Activated CD8-positive, alpha-beta memory T cell treated with anti-CD3 and anti-CD28 coated beads for 4 hours (primary cell): ENCODE measurements at places on chromosomes 13 and 19.

- DNase-seq = no peak
Measured at GRCh38 chr13:32246468-32246867, 68.7 kb downstream of the ZAR1L start.

DNA sequence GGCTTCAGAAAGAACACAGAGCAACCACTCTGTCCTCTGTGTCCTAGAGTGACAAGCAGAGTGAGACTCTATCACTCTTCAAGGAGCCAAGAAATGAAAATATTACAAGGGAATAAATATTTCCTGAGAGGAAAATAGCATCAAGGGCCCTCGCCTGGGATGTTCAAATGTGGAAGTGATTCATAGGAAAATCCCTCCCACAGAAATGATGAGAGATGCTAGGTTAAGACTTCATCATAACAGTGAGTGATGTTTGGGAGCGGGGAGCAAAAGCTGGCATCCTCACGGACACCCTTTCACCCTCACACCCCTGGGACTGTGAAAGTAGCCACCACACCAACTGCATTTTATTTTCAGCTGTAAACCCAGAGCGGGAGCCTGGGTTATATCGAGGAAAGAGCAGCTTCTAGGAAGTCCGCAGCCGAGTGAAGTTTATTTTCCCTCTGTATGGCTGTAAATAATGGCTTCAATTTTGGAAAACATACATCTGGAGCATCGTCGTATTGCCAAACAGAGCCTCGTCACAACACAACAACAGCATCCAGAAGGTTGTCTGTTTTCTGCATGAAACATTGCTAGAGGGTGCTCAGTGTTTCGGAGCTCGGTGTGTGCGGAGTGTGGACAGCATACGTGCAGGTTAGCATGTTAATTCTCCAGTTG, 54.8 kb downstream of the DLEU7 start:
- no peak for DNase-seq

- no peak for DNase-seq
Measured at GRCh38 chr13:112072534-112073244, 5.7 kb downstream of the SOX1 start.

DNA sequence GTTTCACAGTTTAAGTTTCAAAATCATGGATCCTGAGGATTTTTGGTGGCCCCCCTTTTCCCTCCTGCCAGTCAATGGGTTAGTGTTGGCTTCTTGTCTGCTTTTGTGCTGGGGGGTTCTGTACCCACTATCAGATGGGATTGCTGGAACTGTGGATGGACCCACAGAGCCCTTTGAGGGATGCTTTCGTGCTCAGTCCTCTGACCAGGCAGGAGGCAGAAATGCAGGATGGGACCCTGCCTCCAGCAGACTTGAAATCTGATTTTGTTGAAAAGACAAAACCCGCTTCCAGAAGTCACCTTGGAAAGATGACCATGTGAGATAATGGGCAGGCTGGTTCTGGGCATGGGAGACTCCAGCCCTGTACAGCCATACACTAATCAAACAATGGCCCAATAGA, 408.9 kb downstream of the ZNF536 start:
- no peak for DNase-seq

DNA sequence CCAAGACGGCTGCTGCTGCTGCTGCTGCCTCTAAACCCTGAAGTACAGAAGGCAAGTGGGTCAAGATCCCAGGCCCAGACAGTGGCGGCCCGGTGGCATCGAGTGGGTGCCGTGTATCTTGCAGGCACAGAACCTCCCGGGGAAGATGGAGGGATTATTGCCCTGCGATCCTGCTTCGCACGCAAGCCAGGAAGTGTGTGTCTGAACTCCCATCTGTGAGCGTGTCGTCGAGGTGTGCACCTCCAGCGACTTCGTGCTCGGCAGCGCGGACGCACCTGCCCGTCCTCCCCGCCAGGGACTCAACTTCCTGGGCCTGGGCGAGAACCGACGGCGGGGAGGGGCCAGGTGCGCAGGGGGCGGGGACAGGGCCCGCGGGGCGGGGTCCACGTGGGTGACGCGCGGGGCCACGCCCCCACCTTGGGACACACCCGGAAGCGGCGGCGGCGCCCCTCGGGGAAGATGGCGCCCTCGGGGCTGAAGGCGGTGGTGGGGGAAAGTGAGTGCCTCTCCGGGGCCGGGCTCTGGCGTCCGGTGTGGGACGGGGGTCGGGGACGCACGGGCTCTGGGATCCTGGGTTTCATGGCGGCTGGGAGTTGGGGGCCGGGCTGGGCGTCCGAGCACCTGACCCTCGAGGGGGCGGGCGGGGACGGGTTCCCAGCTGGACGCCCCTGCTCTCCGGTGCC, at the start of gene STXBP2:
TSS of gene STXBP2 (plus strand) at position 420 of the 683 bp plus-strand sequence. CDS start at position 460, 40 bp downstream.
- peak; percentile 84 for DNase-seq

- no peak for DNase-seq
Measured at GRCh38 chr19:35796645-35797542, 15.8 kb downstream of the PRODH2 start.
